ENCODE measurements at places on chromosomes 11 and 22.
A peak's percentile ranks its signal among the peaks of the same experiment; 100 is the strongest.

- no peak for DNase-seq
These were observed 157.3 kb downstream of the SWAP70 start for GRCh38 chr11:9821008-9821752.

DNA sequence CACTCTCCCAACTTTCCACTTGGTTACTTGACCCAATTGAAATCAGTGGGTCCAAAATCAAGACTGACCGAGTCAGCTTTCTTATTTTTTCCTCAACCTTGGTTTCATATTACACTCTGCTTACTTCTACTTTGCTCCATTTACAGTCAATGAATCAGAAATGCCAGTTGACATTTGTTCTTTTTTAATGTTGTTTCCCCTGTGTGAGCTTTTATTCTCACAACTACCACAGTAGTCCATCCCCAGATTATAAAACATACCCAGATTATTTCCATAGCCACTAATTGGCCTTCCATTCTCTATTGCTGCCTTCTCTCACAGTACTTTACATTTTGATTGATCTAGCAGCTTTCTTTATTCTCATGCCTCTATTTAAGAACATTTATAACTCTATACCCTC lies 50.0 kb downstream of the DNAJC24 start:
- no peak for DNase-seq

DNA sequence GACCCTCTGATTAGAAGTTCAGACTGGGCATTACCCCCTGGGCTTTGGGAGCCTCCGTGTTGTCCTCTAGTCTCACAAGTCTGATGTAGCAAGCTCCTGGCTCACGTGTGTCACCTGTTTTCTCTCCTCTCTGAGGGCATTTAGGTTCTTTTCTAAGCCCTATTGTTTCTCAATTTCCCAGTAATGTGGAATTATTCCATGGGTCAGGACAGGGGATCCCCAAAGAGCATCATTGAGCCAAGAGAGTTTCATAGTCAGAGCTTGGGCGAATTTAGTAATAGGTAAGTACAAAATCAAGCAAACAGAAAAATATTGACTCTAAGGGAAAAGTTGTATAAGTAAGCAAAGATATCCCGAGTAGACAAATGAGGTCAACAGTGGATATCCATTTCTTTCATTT lies 57.3 kb downstream of the PPP6R2 start:
- DNase-seq = no peak

DNA sequence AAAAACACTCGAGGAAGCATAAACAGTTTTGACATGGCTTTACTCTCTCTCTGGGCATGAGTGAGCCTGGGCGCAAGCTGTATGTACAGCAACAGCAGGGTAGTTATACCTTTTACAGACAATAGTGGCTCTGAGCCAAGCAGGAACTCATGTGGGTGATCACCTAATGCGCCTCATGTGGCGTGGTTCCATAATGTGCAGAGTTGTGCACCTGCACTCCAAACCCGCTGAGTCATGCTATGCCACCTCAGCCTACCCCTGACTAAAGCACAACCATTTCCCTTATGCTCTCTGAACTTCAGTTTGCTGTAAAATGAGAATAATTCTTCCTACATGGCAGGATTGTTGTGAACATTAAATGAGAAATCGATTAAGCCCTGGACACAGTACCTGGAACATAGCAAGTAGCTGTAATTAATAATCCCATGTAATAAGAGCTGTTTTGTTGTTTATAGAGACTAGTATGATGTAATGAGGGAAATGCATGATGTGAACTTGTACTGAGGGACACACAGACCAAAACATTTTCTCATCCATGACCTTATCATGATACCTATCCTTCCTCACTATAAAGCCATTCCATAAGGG lies 71.6 kb downstream of the CCDC34 start:
- DNase-seq = no peak

DNA sequence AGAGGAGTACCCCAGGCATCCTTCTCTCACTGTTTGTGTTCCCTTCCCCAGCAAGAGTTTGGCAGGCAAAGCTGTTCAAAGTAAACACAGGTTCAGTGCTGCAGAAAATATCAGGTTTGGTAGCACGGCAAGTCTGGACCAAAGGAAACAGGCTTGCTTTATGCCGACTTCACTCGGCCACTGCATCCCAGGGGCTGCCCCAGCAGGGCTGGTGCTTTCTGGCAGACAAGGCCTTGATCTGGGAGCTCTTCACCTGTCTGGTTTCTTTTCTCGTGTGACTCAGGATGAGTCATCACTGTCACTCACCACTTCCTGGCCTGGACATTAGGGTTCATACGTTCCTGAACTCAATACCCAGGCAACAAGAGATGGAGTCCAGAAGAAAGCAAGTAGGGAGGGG lies 52.6 kb upstream of the NAV2 start:
- no peak for DNase-seq

- DNase-seq = no peak
These were observed 1032.7 kb upstream of the TENM4 start for GRCh38 chr11:80473562-80473961.

DNA sequence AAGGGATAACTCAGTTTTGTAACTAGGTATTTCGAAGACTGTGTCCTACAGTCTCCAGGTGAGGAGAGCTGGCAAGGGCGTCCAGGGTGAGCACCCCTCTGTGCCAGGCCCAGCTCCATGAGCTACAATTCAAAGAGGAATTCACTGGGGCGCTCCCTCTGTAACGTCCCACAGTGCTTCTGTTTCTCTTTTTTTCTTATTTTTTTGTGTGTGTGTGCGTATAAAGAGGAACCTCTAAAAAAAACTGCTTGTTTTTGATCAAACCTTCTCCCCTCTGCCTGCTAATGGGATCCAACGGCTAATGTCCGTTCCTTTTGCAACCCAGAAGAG lies 17.1 kb downstream of the ASCC2 start:
- no peak for DNase-seq

DNA sequence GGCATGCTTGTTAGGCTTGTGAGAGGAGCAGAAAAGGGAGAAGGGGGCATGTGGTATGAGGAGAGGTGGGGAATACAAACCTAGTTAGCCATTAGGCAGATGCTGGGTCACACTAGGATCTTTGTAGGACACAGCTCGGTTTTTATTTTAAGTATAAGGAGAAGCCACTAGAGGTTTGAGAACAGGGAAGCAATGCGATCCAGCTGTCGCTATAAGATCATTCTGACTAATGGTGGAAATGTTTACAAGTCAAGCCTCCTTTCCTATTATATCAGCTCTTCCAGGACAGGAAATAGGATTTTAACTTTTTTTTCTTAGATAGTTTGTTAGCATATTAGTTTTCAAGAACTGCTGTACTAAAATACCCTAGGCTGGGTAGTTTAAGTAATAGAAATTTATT lies 609.9 kb downstream of the INSC start:
- DNase-seq = no peak

DNA sequence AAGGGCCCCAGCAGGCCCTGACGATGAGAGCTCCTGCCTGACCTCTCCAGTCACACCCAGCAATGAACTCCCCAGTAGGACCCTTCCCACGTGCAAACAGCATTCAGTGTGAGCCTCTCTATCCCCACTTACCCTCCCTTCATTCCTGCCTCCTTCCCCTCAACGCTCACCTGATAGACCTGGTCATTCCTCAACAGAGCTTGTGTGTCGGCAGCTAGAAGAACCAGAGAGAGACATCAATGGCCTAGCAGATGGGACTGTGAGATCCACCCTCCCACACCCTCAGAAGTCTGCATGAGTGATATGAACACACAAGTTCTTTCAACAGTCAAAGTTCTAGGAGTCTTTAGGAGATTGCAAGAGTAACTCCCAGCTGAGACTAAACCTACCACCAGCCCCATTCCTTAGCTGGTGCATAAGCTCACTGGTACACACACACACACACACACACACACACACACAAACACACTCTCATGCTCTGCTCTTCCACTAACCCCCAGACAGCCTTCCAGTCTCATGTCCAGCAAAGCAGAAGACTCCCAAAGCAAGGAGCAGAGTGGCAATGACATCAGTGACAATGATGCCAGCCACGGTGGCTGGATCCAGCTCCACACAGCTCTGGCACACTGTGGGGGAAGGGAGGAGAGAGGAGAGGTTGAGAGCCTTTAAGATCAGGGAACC lies 3.1 kb downstream of the CD3D start:
- DNase-seq = no peak

DNA sequence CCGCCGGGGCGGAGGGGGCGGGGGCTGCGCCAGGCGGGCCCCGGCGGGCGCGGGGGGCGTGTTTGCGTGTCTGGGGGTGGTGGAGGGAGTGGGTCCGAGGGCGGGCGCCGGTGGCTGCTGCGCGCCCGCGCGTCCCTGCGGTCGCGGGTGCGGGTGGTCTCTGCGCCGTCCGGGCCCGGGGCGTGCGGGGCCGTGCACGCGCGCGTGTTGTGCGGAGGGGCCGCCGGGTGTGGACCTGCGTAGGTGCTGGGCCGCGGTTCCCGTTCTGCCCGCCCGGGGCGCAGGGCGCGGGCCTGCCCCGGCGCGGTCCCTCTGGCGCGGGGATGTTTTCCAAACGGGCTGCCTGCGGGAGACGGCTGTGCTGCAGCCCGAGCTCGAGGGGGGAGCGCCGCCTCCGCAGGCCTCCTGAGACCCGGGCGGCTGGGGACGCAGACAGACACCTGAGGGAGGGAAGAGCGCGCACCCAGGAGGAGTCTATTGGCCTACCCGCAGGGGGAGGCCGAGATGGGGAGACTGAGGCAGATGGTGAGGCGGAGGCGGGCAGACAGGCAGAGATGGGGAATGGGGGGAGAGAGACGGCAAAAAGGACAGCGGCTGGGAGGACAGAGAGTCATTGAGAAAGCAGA lies 442 bp downstream of the PELI3 start:
- DNase-seq = no peak

DNA sequence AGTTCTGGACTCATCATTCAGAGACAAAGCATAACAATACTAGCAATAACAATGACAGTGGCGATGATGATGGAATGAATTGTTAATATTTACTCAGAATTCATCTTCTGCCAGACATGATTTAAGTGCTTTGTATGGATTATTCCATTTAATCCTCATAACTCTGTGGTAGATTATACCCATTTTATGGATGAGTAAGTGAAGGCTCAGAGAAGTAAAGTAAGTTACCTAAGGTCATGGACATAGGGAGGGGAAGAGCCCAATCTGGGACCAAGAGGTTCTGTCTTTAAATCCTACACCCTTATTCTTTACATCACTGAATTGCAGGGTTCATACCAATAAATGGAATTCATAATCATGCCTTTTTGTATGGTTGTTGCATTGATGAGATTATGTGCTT lies 72.7 kb downstream of the MYO18B start:
- DNase-seq = no peak

GRCh38 chr11:92964471-92964870 lies 5.0 kb upstream of the MTNR1B start:
- no peak for DNase-seq

DNA sequence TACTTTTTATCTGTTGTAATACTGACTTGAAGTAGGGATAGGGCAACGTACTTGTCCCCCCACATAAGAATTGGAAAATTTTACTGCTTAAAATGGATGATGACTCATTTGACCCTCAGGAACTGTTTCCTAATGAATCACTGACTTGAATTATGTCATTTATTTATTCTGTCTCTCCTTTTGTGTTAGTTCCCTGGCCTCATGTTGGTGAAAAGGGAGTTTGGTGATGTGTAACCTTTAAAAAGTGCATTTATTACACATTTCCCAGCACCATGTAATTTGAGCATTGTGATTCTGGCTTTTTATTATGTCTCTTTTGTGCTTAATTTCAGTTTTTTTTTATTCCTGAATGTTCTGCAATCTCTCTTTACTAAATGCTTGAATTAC lies 20.3 kb upstream of the PGM2L1 start:
- peak; percentile 60 for DNase-seq

GRCh38 chr11:75867778-75868374 lies 52.9 kb downstream of the UVRAG start:
- peak; percentile 24 for DNase-seq

- DNase-seq = no peak
These were observed 6.9 kb downstream of the TSPAN32 start for GRCh38 chr11:2308713-2309112.

GRCh38 chr11:77154381-77155081 lies 26.5 kb downstream of the MYO7A start:
- no peak for DNase-seq

DNA sequence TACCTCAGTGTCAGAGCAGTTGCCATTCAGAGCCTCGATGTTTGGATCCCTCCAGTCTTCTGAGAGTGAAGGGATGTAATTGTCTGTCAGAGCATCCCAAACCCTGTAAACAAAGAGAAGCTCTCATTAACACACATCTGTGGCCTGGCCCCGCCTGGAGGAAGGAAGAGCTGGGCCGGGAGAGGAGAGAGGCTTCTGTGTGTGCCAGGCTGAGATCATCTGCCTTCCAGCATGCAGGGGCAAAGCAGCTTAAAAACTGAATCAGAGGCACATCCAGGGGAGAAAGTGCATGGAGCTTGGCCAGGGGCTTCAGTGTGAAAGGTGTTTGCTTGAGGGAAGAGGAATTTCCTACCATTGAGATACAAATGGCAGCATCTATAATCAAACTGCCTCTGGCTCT lies 14.5 kb downstream of the FEZ1 start:
- DNase-seq = no peak

DNA sequence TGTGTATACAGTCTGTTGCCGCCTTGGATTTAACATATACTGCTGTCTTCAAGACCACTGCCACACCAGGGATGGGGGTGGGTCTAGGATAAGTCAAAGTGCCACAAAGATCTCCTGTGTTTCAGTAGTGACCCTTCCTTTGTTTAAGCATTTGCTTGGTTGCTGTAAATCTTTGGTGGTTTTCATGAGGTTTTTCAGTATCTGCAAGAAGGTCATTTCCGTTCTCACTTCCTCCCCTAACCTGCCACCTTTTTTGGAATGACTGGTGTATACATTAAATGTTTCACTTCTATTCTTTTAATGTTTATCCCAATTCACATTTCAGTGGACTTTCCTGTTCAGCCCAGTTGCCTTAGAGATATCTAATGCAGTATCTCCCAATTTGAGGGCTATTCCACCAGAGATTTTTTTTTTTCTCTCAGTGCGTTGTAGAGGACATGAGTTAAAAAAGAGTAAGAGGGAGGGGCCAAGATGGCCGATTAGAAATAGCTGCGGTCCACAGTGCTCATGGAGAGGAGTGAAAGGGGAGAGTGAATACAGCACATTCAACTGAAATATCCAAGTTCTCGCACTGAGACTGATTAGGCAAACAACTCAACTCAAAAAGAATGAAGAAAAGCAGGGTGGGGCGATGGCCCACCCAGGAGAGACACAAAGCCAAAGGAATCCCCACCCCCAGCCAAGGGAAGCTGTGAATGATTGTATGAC lies 43.2 kb downstream of the USP47 start:
- no peak for DNase-seq

- DNase-seq = no peak
These were observed 156.0 kb upstream of the CADM1 start for GRCh38 chr11:115660030-115660805.

DNA sequence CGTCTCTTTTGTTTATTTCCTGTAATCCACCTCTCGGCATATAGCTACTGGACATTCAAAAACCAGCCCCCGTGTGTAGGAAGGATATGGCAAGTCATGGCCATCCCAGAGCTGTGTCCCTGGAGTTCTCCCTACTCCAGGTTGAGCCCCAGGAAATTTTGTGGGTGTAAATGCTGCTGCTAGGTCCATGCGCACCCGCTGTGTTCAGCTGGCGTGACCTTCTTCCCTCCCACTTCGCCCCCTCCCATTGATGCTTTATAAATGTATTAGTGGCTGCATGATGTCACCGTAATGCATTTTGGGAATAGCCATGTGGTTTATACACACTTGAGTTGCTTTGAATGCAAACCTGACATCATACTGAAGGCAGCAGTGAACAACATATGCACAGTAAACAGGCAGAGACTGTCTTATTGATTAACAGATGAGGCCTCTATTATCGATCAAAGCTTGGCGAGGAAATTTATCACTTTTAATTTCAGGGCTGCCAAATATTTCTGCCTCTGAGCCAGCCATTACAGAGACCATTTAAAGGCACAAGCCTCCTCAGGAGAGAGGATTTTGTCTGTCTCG lies 113.6 kb upstream of the NNMT start:
- no peak for DNase-seq

GRCh38 chr11:17157761-17158160 lies 50.0 kb downstream of the PIK3C2A start:
- DNase-seq = no peak
